Fibroblast of skin of left biceps (primary cell): ENCODE measurements at places on chromosomes 12 and 14.

DNA sequence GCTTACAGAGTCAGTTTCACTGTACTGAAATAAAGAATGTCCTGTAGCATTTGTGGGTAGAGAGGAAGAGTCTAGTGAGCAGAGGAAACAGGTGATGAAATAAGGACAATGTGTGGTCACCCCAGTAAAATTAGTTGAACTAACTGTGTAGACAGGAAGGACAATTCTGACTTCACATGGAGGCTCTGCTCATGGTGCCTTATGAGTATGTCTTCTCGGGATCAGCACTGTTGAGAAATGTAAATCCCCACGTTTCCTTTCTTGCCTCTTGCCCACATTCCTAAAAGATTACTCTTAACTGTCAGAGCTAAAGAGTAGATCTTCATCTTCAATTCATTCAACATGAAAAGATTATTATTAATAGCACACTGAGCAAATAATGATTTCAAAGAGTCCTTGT, 113.2 kb upstream of the FLRT2 start:
- DNase-seq = peak; percentile 40

DNA sequence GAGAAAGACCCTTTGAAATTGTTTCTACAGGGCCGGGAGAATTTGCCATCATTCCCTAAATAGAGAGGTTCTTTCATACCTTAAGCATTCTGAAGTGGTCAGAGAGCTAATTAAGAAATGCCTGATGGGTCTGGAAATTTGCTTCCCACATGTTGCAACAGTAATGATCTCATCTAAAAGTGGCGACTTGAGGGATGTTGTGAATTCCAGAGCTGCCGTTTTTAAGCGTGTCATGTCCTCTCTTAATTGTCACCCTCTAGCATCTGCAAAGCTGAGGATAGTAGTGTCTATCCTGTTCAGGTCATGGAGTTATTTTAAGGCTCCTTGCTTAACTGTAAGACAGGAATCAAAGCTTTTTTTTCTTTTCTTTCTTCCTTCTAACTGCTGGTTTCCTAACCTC, 60.4 kb downstream of the FOS start:
- DNase-seq = peak; percentile 26

DNA sequence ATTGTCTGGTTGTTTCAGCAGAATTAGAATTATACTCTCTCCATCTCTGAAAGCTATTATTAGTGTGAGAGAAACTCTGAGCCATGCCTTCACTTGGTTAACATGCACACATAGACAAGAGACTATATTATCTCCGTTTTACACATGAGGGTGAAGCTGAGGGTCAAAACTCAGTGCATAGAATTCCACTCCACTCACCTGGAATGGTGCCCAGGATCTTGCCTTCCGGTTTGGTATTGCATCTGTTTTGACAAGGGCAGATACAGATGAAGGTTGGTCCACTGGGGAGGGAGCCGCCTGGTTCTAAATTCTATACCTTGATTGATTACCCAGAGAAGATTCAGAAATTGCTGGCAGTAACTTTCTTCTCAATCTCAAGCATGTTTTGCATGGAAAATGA, 149.5 kb upstream of the PELI2 start:
- DNase-seq = no peak

GRCh38 chr14:79483477-79484388, 727.6 kb downstream of the DIO2 start:
- DNase-seq = no peak

GRCh38 chr12:121446750-121447149, 46.8 kb downstream of the RNF34 start:
- no peak for DNase-seq

DNA sequence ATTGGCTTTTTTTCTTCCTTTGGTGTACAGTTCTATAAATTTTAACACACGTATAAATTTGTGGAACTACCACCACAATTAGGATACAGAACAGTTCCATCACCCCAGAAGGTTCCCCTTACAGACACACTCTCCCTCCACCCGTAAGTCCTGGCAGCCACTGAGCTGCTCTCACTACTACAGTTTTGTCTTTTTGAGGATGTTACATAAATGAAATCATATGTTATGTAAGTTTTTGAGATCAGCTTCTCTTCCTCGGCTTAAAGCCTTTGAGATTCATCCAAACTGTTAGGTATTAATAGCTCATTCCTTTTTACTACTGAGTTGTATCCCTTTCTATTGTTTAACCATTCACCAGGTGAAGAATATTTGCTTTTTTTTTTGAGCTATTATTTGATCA, 74.3 kb upstream of the SLC24A4 start:
- DNase-seq = no peak

GRCh38 chr12:82182601-82183190, 175.5 kb downstream of the CCDC59 start:
- no peak for DNase-seq

DNA sequence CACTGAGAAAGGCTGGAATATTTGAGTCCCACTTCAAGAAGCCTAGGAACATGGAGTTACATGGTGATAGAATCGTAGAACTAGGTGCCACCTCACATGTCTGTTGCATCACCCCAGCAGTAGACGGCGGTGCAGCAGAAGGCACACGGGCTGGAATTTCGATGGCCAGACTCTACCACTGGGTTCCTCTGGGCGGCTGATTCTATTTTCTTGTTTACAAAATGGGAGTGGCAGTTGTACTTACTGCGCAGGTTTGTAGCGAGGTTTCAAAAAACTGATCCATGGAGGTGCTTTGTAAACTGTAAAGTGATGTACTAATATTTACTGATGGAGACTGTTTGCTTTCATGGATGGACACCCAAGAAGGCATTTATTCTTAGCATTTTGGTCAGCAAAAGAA, 45.7 kb downstream of the WDR20 start:
- no peak for DNase-seq

GRCh38 chr14:71212683-71213107, 305.4 kb downstream of the PCNX1 start:
- DNase-seq = no peak

DNA sequence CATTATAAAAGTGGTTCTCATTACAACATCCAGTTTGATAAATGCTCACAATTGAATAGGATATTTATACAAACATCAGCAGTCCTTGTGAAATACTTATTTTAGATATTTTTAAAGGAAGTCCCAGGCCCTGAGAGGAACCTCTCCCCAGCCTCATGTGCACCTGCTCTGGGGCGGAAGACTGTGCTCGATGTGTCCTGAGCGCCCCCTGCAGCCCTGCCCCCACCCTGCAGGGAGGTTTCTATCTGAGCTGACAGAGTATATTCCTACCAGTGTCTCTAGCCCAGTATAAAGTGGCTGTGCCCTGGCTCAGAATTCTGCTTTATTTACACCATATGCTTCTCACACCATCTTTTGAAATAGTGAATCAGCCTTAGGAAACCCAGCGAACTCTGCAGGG, 1349.1 kb downstream of the TMEM121 start:
- DNase-seq = no peak

DNA sequence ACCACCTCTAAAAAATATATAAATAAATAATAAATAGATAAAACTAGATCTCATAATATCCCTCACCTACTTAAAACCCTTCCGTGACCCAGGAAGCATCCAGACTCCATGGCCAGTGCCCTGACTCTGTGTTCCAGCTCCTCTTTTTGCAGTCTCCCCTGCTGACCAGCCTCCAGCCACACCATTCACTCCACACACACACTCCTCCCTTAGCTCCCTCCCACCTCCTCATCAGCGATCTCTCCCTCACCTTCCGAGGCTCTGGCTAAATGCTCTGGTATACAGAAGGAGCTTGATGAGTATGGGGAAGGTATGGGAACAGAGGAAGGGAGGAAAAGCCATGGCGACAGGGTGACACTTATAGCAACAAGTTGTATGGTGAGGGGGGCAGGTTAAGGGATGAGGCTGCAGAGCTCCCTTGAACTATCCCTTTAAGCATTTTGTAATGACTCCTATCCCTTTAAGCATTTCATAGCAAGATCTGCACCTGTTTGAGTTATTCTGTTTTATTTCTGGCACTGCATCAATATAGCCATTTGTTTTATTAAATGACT, 26.1 kb upstream of the EIF4B start:
- no peak for DNase-seq

GRCh38 chr12:114547636-114548035, 136.3 kb downstream of the TBX3 start:
- no peak for DNase-seq

GRCh38 chr14:31241450-31242114, 34.0 kb upstream of the HECTD1 start:
- no peak for DNase-seq

DNA sequence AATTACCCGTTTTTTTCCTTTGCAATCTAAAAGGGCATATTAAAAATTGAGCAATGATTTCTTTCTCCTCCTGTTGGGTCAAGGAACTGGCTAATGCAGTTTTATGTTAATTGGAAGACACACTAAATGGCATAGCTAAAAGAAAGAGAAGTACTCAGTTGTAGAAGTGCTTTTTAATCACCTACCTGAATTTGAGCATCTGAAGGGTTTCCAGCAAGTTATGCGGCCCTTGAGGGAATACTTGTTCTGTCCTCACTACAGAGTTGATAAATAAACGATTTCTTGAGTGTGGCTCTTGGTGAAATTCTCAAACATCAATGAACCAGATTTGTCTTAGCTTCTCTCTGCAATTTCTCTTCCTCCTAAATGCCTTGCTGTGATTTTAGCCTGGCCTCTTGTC, 184.1 kb upstream of the RPH3A start:
- no peak for DNase-seq

DNA sequence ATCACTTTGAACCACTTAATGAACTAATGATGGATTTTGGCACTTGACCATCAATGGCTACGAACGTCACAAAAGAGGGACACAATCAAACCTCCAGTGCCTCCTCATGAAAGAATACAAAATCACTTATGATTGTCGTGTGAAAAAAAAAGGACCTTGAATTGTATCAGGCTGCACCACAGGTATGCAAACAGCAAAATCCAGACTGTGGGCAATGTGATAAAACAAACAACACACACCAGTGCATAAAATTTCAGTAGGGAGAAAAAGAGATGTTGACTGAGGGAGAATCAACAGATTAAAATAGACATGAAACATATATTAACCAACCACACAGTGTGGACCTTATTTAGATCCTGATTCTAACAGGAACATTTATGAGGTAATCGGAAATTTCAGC, 2.6 kb downstream of the TSPAN8 start:
- no peak for DNase-seq

DNA sequence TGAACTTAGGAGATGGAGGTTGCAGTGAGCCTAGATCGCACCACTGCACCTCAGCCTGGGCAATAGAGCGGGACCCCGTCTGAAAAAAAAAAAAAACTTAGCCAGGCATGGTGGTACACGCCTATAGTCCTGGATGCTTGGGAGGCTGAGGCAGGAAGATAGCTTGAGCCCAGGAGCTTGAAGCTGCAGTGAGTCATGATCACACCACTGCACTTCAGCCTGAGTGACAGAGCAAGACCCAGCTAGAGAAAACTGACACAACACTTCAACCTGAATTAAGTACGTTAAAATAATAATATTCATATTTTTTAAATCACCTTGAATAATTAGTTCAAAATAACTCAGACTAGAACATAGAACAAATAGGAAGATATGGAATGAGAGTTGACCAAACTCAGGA, 5.7 kb upstream of the CATSPERB start:
- no peak for DNase-seq

DNA sequence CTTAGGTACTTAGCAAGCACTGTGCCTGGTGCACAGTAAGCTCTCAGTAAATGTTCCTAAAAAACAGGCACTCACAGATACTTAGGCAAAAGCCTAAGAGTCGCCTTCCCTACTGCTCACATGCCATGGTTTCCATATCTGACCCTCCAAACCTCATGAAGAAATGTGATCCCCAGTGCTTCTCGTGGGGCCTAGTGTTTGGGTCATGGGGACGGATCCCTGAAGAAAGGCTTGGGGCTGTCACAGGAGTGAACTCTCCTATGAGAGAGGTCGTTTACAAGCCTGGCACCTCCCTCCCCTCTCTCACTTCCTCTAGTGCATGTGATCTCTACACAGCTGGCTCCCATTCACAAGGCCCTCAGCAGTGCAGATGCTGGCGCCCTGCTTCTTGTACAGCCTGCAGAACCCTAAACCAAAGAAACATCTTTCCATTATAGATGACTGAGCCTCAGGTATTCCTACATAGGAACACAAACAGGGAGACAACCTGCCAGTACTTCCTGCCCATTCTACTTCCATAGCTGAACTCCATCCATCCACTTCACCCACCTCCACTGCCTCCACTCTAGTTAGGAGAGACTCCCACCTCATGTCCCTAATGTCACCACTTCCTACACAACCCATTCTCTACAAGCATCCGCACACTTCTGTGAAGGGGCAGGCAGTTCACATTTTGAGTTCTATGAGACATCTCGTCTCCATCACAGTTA, 2.9 kb downstream of the SLC15A4 start:
- no peak for DNase-seq
